Subcutaneous preadipocyte (primary cell): ENCODE measurements at places on chromosomes 2 and 18. TPM values are rescaled to one million over a fixed set of nuclear protein-coding genes. Genes with fewer than 3 reads are reported as not detected.

MEP1B gene
- total RNA-seq = not detected in 2 replicates

PCARE gene
- not detected in 2 replicates for total RNA-seq

CD207 gene
- not detected in 2 replicates for total RNA-seq

SPATA3 gene
- total RNA-seq = not detected in 2 replicates

TRIM54 gene
- total RNA-seq = not detected in 2 replicates

RUFY4 gene
- not detected in 2 replicates for total RNA-seq

CD28 gene
- not detected in 2 replicates for total RNA-seq

ALPG gene
- not detected in 2 replicates for total RNA-seq

GPC1 gene
- 87.6 and 88.9 TPM in 2 replicates for total RNA-seq

GPR45 gene
- not detected in 2 replicates for total RNA-seq

TEKT4 gene
- total RNA-seq = not detected in 2 replicates

TLX2 gene
- total RNA-seq = under 0.01 TPM in 1 of 2 replicates, not detected in the other

PPM1G gene
- total RNA-seq = 73.5 and 102 TPM in 2 replicates

ACADL gene
- total RNA-seq = 0.20 and 0.37 TPM in 2 replicates

SERPINB4 gene
- under 0.01 TPM in 1 of 2 replicates, not detected in the other for total RNA-seq

ASB18 gene
- not detected in 2 replicates for total RNA-seq

ANKRD29 gene
- total RNA-seq = 6.6 and 14.7 TPM in 2 replicates

GBX2 gene
- under 0.01 TPM in 1 of 2 replicates, not detected in the other for total RNA-seq

IFIH1 gene
- total RNA-seq = 3.1 and 4.0 TPM in 2 replicates

MAPRE3 gene
- total RNA-seq = 2.6 and 4.3 TPM in 2 replicates

MERTK gene
- total RNA-seq = 0.37 and 0.39 TPM in 2 replicates

C2orf80 gene
- not detected in 2 replicates for total RNA-seq

AGFG1 gene
- total RNA-seq = 75.0 and 103 TPM in 2 replicates

PSMA8 gene
- not detected in 2 replicates for total RNA-seq

CHRND gene
- total RNA-seq = not detected in 2 replicates

EVA1A gene
- total RNA-seq = 3.3 and 18.2 TPM in 2 replicates

SF3B6 gene
- total RNA-seq = 98.3 and 164 TPM in 2 replicates

LRPPRC gene
- total RNA-seq = 79.0 and 103 TPM in 2 replicates

TACR1 gene
- total RNA-seq = not detected in 2 replicates

UPP2 gene
- not detected in 2 replicates for total RNA-seq

KCNJ3 gene
- total RNA-seq = not detected in 2 replicates

GKN1 gene
- total RNA-seq = not detected in 2 replicates
